ENCODE measurements at places on chromosomes 1 and 21.

- peak; percentile 64 for DNase-seq
Observed at GRCh38 chr1:119808972-119809550, 2.2 kb downstream of the REG4 start.

GRCh38 chr1:82398357-82398756 lies 597.6 kb downstream of the ADGRL2 start:
- no peak for DNase-seq

- DNase-seq, result no peak
Observed at GRCh38 chr1:67536957-67537666, 106.9 kb upstream of the SERBP1 start.

DNA sequence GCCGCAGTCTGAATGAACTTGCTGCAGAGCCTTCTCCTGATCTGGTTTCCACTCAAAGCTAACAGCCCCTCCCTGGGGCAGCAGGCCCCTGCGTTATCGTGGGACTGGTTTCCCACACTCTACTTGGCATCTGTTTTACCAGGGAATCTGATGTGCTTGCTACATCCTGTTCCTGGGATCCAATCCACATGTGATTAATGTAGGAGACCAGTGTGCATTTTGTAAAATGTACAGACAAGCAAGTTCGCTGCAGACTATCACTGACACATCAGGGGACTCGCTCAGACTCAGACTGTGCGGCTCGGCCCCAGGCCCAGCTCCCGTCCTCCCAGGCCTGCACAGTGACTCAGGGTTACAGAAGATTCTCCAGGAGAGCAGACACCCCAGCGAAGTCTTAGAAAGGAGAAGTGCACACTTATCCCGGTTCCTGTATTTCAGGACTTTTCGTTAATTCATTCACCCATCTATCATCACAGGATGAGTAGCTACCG lies 340.1 kb downstream of the MATN1 start:
- DNase-seq, result no peak

DNA sequence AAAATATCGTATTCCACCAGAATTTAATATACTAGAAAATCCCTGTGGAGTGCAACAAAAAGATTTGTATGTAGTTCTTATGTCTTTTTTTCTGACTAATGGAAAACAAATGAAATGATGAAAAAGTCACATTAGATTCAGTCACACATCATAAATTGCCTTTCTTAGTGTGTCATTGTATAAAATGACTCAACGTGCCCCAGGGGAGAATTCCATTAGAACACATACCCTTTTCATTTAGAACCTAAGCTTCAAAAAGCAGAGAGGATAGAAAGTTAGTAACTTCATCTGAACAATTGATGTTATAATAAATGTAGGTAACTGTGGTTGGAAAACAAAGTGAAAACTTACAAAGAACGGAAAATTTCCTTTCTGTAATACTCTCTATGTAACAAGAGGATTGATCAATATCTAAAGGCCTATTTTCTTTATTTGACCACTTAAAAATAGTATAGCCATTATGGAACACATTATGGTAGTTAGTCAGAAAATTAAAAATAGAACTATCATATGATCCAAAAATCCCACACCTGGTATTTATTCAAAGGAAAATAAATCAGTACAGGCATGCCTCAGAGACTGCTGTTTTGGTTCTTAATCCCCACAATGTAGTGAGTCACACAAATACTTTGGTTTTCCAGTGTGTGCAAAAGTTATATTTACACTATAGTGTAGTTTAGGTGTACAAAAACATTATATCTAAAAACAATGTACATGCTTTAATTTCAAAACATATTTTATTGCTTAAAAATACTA lies 1016.1 kb downstream of the KCNT2 start:
- no peak for DNase-seq

- DNase-seq, result no peak
Observed at GRCh38 chr1:70934194-70934961, 113.2 kb downstream of the PTGER3 start.

- DNase-seq, result no peak
Observed at GRCh38 chr1:231883382-231883781, 256.8 kb downstream of the DISC1 start.

DNA sequence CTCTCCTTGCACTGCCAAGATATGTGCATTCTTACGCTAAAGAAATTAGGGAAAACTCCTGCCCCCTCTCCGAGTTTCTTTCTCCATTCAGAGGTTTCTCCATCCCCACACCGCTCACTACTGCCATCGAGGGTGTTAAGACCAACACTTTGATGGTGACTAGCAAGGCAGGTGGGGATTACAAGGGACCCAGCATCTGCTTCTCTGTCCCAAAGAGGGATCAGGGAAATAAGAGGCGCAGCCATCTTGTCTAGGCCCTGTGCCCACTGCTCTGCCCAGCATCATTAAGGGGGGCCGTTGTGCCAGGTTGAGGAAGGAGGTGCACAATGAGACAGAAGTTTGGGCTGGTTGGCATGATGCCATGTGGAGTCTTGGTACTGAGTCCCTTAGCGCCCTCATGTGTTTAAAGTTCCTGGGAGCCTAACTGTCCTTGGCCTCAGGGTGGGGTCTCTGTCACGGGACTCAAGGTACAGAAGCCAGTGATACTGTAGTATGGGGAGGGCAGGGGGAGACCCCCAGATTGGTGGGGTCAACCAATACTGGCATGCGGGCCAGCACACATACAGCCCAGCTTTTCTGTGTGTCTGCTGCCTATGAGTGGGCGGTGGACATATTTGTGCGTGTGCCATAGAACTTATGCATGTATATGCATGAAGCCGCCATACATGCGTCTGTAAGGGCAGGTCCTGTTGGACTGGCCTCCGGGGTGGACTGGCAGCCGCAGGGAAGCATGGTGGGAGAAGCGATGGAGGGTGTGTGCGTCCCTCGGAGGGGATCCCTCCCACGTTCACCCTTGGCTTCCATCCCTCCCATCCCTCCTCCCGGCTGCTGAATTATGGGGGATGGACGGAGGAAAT lies 5.5 kb downstream of the EFNA3 start:
- DNase-seq, result no peak

- no peak for DNase-seq
Observed at GRCh38 chr1:228463009-228463558, 24.1 kb upstream of the RNF187 start.

DNA sequence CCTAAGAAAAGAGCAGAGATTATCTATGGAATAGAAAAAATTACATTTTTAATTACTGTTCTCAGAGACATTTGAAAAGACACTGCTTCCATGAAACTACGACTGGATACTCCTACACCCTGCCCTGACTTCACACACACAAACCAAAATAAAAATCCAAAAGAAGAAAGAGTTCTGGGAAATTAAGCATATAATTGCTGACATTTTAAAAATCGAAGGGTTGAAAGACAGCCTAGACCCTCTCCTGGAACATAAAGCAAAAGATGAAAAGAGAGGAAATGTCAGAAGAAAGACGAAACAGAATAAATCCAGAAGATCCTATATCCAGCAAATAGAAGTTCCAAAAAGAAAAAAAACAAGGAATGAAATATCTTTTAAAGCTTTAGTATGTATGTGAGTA lies 32.8 kb upstream of the EEIG2 start:
- DNase-seq, result no peak

GRCh38 chr1:85278853-85279314 lies 2.5 kb upstream of the BCL10 start:
- peak; percentile 48 for DNase-seq

GRCh38 chr1:150410582-150411101 lies 46.7 kb downstream of the RPRD2 start:
- DNase-seq, result no peak

DNA sequence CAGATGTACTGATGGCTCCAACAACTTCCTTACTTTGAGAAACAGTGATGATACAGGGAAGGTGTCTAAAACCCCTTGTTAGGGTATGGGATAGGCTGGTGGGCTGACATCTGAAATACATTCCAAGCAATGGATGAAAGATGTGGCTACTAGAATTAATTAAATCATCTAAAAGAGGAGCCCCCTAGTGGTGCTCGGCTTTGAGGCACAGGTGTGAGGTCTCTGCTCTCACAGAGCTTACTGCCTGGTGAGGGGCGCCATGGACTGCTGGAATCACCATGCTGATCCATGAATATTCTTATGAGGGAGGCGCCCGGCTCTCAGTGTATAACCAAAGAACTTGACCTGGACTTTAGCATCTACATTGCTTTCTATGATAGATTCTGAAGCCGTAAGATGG lies 48.5 kb downstream of the GNG4 start:
- no peak for DNase-seq

GRCh38 chr1:76891931-76892622 lies 24.8 kb downstream of the ST6GALNAC5 start:
- no peak for DNase-seq

DNA sequence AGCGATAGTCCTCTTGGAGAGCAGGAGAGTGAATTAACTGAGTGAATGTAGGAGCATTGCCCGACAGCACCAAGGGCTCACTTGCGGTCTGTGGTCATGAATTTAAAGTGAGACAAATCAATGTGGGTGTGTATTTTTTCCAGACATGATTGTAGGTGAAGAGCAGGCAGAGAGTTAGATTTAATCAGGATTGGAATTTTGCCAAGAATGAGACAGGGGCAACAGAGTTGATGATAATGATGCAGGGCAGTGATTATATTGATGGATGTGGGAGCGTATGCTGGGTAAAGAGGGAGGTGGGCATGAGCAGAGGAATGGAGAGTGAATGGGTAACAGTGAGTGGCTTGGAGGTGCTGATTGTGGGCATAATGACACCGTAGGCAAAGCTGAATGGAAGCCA lies 20.0 kb upstream of the SYT6 start:
- no peak for DNase-seq

GRCh38 chr1:200415789-200416593 lies 6.2 kb upstream of the ZNF281 start:
- no peak for DNase-seq

DNA sequence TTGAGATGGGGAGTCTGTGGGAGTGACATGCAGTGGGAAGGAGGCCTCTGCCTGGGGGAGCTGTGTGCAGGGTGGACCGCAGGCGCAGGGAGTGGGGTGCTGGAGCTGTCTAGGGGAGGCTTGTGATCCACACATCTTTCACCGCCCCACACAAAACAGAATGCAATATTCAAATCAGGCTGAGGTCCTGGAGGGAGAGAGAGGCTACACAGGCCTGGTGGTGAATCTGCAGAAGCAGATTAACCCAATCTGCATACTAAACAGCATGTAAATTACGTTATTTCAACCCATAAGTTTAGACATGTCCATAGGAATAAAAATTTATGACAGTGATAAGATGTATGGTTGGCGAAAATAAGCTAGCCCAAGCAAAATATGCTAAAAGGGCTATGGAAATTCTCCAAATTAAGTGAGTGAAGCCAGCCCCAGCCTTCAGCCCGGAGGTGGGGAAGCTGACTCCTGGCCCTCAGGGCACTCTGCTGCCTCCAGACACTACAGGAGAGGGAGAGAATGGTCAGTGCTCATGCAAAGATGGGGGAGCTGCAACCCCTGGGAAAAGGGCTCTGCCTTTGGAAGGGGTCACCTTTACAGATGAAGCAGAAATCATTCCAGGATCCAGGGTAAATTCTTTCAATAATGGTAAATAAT lies 156.2 kb upstream of the CTTNBP2NL start:
- DNase-seq, result no peak

GRCh38 chr1:78475888-78476610 lies 14.7 kb upstream of the PTGFR start:
- no peak for DNase-seq

DNA sequence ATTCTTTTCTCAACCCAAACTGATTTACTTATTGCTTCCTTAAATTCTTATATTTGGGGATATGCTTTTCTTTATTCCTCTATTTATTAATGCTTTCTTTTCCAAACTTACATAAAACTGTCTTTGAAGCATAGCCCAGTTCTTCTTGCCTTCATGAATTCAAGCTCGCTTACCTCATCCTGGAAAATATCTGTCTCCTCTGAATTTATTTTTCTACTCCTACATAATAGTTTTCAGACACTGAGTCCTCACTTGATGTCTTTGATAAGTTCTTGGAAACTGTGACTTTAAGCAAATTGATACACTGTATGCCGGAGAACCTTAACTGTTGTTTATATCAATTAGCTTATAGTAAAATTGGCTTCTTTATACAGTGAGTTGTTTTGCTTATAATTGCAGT lies 93.8 kb downstream of the ZFYVE9 start:
- DNase-seq, result no peak
